ENCODE measurements at places on chromosomes 16 and 17.

DNA sequence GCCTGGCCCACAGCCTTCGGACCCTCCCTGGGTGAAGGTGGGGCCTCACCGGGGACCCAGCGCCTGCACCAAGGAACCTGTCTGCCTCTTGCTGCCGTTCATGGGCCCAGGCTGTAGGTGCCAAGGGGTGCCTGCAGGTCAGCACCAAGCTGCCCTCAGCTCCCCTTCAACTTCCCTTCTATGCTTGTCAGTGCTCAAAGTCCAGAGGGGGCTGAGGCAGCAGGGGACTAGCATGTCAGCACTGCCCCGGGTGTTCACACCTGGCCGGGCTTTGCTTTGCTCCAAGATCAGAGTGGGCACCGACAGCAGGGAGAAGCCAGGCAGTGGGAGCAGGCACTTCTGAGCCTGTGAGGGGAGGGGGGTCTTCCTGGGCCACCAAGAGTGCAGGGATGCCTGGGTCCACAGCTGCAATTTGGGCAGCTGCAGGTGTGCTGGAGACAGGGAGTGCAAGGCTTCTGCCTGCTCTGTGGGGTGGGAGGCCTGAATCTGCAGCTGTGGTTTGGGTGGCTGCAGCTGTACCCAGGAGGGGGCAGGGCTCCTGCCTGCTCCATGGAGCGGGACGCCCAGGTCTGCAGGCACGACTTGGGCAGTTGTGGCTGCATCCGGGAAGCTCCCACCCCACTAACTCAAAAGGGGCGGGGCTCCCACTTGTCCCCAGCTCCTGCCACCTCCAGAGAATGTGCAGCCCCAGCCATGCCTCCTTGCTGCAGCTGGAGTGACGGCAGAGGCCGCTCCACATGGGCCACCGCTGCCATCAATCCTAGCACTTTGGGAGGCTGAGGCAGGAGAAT is 27.6 kb upstream of the PRM1 start:
- no peak overlapping the region for H3K4me3 ChIP-seq
- no peak overlapping the region for H3K27ac ChIP-seq
- no peaks in the 10 kb centered on the region for H3K36me3 ChIP-seq
- no peaks in the 10 kb centered on the region for H3K27me3 ChIP-seq
- peaks cover 20% of the 10 kb centered on the region for H3K4me1 ChIP-seq

GRCh38 chr17:63440127-63440769 is 5.9 kb downstream of the CYB561 start:
- no peaks in the 10 kb centered on the region for H3K36me3 ChIP-seq
- no peak for DNase-seq
- H3K4me3 ChIP-seq: no peak overlapping the region
- no peak overlapping the region for H3K27ac ChIP-seq
- H3K27me3 ChIP-seq: peaks cover 5% of the 10 kb centered on the region

DNA sequence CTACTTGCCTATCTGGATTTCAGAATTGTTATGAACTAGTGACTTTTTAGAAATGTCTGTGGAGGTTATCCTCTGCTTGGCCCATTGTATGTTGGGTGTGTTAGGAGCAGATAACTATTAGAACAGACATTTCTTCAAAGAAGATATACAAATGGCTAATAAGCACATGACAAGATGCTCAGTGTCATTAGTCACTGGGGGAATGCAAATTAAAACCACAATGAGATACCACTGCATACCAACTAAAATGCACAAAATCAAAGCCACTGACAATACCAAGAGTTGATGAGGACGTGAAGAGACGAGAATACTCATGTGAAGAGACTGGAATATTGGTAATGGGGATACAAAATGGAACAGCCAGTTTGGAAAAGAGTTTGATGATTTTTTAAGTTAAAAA is 39.2 kb downstream of the CEP112 start:
- H3K27me3 ChIP-seq: no peaks in the 10 kb centered on the region
- no peaks in the 10 kb centered on the region for H3K4me1 ChIP-seq
- no peak for DNase-seq

DNA sequence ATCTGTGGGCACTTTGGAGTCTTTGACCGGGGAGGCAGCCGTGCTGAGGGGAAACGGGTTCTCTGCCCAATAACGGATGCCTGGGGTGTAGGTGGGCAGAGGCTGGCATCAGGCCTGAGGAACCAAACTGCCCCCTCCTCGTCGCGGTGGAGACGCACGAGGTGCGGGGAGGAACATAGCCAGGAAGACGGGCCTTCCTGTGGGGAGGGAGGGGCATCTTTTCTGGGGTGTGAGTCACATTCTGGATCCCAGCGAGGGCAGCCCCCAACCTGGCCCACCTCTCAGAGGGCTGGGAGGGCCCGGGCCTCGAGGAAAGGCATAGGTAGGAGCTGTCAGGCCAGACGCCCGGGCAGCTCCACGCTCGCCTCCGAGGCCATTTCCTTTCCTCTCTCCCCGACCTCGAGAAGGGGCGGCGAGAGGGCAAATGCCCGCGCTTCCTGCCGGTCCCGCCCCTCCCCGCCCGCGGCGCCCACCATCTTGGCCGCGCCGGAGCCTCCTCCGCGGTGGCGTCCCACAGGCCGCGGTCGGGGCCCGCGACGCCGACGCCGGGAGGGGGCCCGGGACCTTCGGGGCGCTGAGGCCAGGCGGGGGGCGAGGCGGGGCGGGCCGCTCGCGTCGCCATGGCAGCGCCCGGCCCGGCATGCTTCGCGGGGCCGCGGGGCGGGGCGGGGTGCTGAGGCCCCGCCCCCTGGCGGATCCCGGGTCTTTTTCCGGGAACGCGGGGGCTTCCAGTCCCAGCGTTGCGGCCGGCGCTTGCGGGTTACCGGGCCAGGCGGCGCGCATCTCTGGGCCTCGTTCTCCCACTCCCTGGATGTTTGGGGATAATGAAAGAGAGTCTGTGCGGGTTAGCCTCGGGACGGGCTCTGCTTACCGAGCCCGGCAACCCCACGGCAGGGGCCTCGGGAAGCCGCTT is 13.2 kb downstream of the RAI1 start:
- no peaks in the 10 kb centered on the region for H3K36me3 ChIP-seq
- peaks cover 82% of the 10 kb centered on the region for H3K27me3 ChIP-seq
- DNase-seq: peak; percentile 81
- peak overlapping the region; percentile 66 for H3K4me3 ChIP-seq
- H3K4me1 ChIP-seq: peaks cover 46% of the 10 kb centered on the region
- peak overlapping the region; percentile 69 for H3K27ac ChIP-seq

GRCh38 chr17:74641224-74641957 is 17.9 kb upstream of the CD300E start:
- H3K4me3 ChIP-seq: no peak overlapping the region
- H3K4me1 ChIP-seq: peaks cover 4% of the 10 kb centered on the region
- DNase-seq: no peak
- H3K36me3 ChIP-seq: no peaks in the 10 kb centered on the region

DNA sequence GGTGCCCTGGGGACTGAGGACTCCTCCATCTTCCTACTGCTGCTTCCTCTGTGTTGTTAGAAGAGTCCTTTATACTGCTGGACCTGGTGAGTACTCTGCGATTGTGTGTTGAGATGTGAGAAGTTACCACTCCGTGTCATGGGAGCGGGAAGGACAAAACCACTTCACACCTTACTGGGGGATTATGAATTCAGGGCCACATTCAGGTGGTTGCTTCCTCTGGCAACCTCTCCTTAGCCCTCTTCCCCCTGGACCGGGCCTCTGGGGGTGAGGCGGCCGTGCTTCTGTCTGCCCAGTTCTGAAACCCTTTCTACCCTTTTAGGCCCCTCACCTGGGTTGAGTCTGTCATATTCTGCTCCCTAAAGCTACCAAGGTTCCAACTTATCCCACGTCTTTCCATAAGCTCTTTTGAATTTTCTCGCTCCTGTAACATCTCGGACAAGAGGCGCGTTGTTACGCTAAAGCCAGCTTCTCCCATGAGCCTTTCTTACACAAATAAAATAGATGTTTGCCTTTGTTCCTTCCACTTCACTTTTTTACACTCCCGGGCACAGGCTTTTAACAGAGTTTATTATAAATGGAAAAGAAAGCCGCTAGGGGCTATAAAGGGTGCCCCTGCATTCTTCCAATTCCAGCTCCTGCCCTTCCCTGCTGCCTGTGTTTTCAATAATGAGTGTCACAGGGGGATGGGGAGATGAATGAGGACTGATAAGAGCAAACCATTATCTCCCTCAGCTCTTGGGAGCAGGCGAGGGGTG is 20.7 kb upstream of the CDH13 start:
- H3K36me3 ChIP-seq: no peaks in the 10 kb centered on the region
- H3K4me3 ChIP-seq: peak overlapping the region; percentile 25
- no peaks in the 10 kb centered on the region for H3K27me3 ChIP-seq
- peak; percentile 81 for DNase-seq
- H3K4me1 ChIP-seq: peaks cover 28% of the 10 kb centered on the region
- H3K27ac ChIP-seq: peak overlapping the region; percentile 90

DNA sequence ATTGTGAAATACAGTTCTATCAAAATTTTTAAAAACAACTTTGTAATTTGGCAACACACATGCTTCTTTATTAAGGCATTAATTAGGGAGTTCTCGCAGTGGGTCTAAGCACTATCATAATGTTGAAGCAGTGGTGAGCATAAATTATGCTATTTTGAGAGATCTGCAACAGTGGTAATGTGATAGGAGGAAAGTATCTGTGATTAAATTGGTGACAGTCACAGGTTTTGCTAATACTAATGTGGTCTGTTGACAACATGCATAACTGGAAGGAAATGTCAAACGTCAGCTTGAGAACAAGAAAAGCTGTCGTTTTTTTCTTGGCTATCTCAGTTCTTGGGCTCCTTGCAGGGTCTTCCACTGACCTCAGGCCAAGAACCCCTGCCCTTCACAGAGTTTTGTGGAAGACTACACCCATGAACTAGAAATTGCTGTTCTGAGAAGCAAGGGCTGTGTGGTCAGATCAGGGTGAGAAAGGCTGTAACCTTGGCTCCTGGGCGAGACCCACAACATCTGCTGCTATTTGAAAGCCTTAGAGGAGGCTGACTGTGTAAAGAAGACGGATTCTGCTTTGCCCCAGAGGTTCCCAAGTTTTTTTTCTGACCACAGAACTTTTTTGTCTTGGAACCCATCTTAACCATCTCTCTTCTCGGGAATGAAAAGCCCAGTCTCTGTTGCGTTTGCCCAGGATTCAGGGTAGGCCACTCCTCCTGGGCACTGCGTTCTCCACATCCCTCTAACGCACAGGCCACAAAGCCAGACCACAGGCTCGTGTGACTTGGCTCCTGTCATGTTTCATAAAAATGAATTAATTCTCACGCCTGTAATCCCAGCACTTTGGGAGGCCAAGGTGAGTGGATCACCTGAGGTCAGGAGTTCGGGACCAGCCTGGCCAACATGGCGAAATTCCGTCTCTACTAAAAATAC is 13.9 kb downstream of the ATP2A1 start:
- no peaks in the 10 kb centered on the region for H3K36me3 ChIP-seq
- no peak overlapping the region for H3K27ac ChIP-seq
- no peak overlapping the region for H3K4me3 ChIP-seq
- no peak for DNase-seq

- peaks cover 11% of the 10 kb centered on the region for H3K4me1 ChIP-seq
- no peaks in the 10 kb centered on the region for H3K36me3 ChIP-seq
- H3K27me3 ChIP-seq: no peaks in the 10 kb centered on the region
- H3K27ac ChIP-seq: no peak overlapping the region
These were observed 49.3 kb upstream of the WSB1 start for GRCh38 chr17:27244491-27245223.

DNA sequence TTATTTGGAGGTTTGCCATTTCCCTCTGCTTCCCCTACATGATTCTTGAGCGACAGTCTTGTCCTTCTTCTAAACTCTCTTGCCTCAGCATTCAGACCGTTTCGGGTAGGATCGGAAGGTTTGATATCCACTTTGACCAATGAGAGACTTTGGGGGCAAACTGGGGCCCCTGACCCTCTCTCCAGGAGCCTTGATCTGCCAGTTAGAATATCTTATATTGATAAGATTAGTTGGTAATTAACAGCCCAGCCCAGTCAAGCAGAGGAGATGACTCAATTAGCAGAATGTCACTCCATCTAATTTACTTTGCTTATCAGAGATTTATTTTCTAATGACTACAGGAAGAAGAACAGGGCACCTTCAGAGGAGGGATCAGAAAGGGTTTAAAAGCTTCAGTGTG is 532.8 kb downstream of the XYLT1 start:
- H3K4me3 ChIP-seq: no peak overlapping the region
- H3K4me1 ChIP-seq: peaks cover 27% of the 10 kb centered on the region
- DNase-seq: no peak

DNA sequence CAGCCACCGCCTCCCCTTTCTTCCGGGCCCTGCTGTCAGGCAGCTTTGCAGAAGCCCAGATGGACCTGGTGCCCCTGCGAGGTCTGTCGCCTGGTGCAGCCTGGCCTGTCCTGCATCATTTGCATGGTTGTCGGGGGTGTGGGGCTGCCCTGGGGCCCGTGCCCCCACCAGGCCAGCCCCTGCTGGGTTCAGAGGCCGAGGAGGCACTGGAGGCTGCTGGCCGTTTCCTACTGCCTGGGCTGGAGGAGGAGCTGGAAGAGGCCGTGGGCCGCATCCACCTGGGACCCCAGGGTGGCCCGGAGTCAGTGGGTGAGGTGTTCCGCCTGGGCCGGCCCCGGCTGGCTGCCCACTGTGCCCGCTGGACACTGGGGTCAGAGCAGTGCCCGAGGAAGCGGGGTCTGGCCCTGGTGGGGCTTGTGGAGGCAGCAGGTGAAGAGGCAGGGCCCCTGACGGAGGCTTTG is 5.5 kb upstream of the TGFB1I1 start:
- no peak overlapping the region for H3K27ac ChIP-seq
- DNase-seq: no peak
- peaks cover 10% of the 10 kb centered on the region for H3K27me3 ChIP-seq
- H3K36me3 ChIP-seq: no peaks in the 10 kb centered on the region

DNA sequence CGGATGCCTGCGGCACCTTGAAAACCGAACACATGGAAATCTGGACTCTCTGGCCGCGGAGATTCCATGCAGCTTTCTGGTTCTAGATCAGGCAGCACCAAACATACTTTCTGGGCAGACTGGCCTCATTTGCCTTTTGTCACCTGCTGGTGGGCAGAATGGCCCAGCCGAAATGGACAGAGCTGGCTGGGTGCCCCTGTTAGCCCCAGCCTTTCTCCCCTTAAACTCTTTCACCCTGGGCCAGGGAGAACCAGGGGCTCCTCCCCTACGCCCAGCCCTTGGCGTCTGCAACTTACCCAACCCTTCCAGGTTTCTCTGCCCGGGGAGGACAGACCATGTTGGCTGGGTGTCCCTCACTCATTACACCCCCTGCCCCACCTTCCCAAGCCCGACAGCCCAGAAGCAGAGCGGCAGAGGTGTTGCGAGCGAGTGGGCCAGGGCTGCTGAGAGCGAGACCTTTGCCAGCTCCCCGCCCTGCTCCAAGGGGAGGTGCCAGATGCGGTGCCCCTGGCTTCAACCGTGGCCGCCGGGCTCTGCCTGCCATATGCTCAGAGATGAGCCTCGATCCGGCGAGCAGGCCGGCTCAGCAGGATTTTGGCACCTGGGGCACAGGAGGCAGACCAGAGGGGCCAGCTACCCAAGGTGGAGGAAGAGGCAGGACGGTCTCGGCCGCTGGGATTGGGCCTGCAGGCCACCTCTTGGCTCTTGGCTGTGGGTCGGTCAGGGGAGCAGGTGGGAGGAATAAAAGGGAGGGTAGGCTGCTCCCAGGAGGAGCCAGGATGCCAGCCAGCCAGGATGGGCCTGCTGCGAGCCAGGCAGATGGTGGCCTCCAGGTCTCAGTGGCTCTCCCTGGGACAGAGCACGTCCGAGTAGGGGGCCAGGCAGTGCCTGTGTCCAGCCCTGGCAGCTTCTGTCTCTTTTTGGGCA is 191.3 kb downstream of the NTN1 start:
- no peak overlapping the region for H3K4me3 ChIP-seq
- no peak for DNase-seq
- no peaks in the 10 kb centered on the region for H3K4me1 ChIP-seq

GRCh38 chr17:1362964-1363363 is 37.1 kb downstream of the YWHAE start:
- no peaks in the 10 kb centered on the region for H3K27me3 ChIP-seq
- H3K4me1 ChIP-seq: peaks cover 15% of the 10 kb centered on the region
- peaks cover 37% of the 10 kb centered on the region for H3K36me3 ChIP-seq
- H3K27ac ChIP-seq: no peak overlapping the region

Data from GM23338 (cell line).